ENCODE measurements at places on chromosomes 6 and 20.

DNA sequence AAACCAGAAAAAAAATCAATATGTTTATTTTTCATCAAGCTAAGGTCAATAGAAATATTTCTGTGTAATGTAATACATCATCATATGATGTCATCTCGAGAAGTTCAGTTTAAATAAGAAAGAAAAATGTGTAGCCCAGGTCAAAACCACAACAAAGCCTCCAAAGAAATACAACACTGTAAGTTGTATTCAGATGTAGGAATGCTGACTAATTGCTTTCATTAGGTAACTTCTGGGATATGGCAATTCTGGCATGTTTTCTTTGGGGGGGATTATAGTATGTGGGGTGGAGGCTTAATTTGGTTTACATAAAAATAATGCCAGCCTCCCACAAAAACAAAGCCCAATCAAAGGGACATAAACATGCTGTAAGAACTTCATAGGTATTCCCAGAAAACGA, 881.8 kb upstream of the CITED2 start:
- no peak for DNase-seq

GRCh38 chr20:2451422-2451821, 19.2 kb downstream of the SNRPB start:
- no peak for DNase-seq

- DNase-seq: no peak
Measured at GRCh38 chr6:77354581-77354980, 108.7 kb downstream of the HTR1B start.

DNA sequence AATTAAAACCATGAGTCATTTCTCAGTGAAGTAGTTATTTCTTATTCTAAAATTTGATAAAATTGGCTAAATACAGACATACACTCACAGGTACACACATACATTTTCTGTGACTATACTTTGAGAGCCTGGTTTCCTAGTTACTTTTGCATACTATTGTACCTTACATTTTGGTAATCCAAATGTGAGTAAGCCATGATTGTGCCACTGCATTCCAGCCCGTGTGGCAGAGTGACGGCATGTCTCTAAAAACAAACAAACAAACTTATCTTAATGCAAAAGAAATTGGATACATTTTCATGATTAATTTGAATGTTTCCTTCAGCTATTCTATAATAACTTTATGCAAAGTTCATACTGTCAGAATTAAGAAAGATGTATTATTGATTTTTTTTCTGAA, 628.8 kb downstream of the GRIK2 start:
- DNase-seq: no peak

DNA sequence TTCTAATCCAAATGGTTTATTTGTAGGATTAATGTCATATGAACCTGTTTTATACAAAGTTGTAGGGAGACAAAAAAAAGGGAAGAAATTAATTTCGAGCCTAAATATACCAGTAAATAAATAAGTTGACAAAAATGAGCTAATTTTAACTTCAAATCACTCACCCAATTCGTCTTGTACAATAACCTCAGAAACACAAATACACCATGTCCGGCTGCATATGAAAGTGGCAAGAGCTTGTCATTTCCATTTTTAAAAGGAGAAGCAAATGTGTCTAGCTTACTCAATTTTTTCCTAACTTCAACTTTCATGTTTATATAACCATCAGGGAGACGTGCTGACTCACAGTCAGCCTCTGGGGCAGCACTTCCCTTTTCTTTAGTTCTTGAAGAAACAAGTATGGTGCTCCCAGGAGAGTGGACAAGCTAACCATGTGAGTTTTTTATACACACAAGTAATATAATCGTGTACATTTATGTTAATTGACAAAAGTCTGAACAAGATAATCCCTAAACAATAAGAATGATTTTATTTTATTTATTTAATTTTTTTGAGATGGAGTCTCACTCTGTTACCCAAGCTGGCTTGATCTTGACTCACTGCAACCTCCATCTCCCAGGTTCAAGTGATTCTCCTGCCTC, 55.5 kb upstream of the SGK1 start:
- DNase-seq: peak; percentile 92

DNA sequence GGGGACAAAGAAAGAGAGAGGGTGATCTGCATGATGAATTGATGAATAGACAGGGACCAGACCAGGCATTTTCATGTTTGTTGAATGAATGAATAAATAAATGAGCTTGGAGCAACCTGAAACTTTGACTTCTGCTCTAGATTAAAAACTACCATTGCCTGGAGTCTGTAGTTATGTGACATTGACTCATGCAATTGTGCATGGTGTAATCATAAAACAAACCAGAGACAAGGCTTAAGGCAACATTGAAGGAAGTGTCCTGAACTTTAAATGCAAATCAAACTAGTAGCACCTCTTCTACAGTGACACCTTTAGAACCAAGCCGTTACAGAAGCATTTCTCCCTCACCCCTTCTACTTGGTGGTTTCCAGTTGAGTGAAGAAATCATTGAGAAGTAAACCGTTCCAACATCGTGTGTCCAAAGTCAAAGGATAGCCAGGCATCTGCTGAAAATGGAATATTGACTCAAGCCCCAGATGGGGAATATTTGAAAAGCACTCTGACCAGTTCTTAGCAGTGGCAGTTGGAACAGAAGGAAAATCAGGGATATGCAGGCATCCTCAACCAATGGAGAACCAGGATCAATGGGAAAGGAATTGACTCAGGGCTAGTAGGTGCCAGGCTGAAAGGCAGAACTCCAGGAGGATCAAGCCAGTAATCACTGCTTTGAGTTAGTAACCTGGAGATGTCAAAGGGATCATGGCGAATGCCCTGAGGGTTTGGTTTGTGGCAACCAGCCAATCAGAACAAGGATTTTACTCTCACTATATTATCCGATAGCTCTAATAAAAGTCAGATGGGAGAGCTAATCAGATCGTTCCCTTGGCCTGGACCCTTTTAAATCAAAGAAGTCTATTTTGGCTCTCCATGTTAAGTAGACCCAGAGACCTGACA, 171.2 kb upstream of the TSHZ2 start:
- no peak for DNase-seq

- peak; percentile 5 for DNase-seq
Measured at GRCh38 chr6:78770765-78771164, 96.6 kb upstream of the IRAK1BP1 start.

DNA sequence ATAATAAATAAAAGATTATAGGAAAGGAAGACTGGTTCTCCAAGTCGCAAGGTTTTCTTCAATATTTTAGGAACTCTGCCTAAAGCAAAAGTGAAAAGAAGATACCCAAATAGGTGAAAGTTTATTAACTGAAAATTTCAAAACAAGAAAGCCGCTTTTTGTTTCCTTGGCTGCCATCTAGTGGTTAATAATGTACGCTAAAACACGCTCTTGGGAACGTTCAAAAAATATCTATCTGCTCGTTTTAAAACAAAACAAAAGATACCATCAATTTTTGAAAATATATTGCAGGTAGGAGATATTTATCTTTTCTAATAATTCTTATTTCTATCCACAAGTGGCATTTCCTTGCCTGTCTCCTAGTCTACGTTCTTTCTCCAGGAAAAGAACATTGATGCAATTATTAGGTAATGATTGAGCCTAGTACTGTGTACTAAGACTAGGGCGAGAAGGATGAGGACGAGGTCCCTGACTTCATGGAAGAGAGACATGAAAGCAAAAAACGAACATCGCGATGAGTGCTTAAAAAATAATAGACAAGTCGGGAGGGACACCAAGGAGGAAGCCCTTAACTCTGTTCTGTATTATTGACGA, 97.2 kb downstream of the SPTLC3 start:
- DNase-seq: peak; percentile 71

DNA sequence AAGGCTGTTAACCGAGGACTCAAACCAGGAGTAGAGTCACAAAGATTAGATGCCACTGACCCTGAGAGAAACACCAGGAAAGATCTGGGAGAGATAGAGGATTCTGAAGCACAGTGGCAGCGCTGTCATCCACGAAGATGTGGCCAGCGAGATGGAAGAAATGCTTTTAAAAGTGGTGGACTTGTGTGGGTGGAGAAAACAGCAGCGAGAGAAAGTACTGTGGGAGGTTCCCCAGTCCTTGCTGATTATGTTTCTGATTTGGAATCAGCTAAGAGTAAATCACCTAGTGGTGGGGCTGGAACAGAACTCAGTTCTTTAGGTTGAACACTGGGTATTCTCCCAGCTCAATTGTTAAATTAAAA, 435 bp upstream of the ZNF322 start:
- DNase-seq: peak; percentile 37

DNA sequence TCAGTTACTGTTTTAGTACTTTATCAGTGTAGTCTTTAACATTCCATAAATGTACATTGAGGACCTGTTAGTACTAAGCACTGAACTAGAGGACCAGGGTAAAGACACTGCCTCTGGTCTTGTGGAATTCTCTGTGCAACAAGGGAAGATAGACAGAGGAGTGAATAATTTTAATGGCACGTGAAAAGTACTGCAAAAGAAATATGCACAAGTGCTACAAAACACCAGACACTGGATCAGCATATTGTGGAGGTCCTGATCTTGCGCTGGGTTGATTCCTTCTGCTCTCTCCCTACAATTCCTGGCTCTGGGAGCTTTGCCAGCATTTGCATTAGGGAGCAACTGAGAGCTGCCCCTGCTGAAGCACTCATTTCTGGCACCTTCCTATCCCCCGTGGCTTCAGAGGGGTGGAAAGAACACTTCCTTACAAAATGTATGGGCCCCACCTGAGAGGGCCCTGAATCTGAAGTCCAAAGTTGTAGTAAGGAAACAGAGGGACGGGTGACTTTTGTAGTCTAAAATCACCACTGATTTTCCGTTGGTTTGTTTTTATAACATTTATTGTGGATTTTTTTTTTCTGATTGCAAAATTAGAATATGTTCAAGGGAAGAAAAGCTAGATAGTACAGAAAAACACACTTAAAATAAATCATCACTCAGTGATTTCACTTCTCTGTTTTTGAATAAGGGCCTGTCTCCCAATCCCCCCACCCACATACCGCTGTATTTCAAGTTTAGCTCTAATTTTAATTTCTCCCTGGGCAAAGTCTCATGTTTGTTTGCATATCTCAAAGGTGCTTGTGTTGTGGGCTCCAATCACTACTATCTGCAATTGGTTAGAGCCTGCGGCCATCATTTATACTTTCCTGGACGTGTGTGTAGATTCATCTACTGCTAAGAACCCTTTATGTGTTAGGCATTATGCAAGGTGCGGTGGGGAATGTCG, 4.9 kb downstream of the PKIG start:
- DNase-seq: no peak

DNA sequence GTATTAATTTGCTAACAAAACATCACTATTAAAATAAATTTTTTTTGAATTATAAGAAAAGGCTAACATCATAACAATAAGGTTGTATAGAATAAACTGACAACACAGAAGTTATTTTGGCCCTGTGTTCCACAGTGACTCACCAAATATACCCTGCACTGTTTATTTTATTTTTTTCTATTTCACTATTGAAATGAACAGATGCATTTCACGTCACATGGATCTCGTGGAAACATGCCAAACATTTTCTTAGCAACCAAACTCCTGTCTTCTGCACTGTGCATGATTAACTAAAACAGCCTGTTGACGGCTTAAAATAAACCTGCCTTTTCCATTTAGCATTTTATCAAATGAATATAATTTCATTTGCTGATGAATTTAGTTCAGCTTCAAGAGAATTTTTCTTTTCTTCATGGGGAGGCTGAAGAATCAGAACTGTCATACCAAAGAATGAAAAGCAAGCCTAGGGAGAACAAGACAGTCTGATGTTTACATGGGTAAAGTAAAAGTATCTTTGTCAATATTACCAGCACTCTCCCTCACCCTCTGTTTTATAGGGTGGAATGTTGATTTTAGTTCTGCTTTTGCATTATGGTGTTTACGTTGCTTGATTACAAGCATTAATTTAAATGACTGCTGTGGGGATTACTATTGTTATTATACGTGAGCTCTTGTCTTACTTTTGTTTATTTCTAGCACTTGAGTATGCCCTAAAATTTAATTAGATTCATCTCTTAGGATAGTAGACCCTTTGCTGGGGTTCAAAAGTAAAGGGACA, 115.3 kb downstream of the LCA5 start:
- DNase-seq: peak; percentile 91

DNA sequence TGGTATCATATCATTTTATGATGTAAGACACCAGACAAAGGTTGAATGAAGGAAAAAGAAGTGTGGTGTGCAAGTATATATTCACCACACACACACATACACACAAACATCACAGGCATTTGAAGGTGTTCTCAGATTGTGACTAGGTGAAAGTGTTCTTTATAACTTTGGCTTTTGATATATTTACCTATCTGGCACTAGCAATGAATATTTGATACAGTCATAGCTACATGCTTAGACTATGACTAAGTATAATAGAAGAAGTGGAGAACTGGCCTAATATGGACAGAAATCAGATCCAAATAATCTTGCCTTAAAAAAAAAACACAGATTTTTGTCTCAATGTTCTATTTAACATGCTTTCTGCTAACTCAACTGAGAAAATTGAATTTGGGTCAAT, 809.9 kb downstream of the KIF16B start:
- no peak for DNase-seq

DNA sequence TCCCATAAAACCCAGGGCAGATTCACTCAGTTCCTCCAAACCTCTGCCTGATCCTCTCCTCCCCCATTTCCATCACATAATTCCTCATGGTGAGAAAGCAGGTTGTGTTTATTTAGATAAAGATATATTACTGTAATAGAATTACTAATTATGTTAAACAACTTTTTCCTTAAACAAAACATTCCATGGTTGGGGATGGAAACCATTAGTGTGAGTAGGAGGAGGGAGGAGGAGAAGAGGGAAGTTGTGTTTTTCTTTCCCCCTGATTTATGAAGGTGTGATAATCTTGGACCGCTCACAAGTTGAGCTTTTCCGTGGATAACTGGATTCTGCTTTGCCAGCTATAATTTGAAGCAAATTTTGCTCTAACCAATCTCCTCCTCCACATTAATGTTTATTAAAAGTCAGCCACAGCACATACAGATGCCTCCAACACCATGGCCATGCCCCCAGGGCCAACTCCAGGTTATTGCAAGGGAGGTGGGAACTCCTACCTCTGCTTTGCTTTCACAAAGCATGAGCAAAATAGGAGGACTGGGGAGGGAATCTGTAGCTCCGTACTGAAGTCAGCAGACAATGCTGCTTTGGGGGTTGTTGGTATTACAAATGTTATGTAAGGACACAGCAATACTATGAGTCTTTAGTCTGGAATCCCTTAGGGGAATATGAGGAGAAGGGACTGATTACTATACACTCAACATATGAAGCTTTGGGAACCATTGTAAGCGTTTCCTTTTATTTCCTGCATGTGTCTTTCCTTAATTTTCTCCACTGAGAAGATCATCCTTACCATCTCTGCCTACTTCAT, 542.0 kb downstream of the DHX35 start:
- no peak for DNase-seq

GRCh38 chr20:23832775-23833513, 6.4 kb upstream of the CST2 start:
- DNase-seq: no peak

DNA sequence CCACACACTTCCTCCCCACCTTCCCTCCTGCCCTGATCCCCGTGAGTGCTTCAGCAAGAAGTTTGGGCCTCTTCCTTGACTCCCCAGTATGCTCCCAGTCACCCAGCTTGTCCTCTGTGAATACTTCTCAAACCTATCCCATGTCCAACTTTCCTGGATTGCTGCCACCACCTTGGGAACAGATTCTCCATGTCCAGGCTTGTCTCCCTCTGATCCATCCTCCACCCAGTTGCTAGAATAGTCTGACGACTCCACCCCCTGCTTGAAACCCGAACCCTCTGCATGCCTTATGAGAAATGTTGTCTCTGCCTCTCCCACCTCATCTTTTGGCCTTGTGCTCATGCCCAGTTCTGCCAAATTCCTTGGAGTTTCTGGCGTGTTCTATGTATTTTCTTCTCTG, 108.0 kb downstream of the PPP1R14C start:
- peak; percentile 81 for DNase-seq

All from fibroblast of the aortic adventitia (primary cell).